ENCODE measurements at places on chromosomes 16 and 17.

DNA sequence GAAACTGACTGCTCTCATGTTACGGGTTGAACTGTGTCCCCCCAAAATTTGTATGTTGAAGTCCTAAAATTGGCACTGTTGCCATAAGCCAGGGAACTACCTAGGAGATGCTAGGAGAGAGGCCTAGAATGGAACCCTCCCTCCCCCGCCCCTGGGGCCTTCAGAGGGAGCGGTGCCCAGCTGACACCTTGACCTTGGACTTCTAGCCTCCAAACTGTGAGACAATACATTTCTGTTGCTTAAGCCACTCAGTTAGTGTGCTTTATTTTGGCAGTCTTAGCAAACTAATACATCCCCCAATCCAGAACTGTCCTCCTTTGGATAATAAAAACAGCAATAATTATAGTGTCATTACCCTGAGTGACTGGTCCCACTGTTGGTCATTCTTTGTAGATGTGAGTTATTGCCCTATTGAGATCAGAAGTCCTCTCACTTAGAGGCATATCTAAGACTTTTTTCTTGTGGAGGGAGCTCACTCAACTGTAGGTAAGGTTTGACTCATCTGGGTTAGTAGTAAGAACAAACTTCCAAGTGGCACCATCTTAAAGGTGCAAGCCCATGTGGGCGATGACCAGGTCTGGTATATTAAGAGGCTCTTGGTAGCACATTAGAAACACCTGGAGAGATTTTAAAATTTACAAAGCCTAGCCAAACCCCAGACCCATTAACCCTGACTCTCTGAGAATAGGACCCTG, 93.0 kb upstream of the HLF start:
- no peak for DNase-seq

- peak; percentile 34 for DNase-seq
Observed at GRCh38 chr16:57689762-57690558, 4.6 kb upstream of the DRC7 start.

DNA sequence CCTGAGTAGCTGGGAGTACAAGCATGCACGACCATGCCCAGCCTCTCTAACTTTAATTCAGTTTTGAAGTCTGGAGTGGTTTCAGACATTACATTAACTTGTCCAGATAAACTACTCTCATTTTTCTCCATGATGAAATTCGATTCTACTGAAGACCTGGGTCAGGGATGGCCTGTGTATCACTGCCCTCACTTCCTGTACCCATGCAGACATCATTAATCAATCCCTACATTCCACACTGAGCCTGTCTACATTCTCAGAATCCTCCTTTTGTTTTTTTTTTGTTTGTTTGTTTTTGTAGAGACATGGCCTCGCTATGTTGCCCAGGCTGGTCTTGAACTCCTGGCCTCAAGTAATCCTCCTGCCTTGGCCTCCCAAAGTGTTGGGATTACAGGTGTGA, 22.6 kb downstream of the ADCY7 start:
- DNase-seq, result no peak

GRCh38 chr17:5526821-5527598, 40.6 kb downstream of the MIS12 start:
- DNase-seq, result no peak

GRCh38 chr16:29148867-29149272, 164.0 kb downstream of the LAT start:
- DNase-seq, result peak; percentile 89

DNA sequence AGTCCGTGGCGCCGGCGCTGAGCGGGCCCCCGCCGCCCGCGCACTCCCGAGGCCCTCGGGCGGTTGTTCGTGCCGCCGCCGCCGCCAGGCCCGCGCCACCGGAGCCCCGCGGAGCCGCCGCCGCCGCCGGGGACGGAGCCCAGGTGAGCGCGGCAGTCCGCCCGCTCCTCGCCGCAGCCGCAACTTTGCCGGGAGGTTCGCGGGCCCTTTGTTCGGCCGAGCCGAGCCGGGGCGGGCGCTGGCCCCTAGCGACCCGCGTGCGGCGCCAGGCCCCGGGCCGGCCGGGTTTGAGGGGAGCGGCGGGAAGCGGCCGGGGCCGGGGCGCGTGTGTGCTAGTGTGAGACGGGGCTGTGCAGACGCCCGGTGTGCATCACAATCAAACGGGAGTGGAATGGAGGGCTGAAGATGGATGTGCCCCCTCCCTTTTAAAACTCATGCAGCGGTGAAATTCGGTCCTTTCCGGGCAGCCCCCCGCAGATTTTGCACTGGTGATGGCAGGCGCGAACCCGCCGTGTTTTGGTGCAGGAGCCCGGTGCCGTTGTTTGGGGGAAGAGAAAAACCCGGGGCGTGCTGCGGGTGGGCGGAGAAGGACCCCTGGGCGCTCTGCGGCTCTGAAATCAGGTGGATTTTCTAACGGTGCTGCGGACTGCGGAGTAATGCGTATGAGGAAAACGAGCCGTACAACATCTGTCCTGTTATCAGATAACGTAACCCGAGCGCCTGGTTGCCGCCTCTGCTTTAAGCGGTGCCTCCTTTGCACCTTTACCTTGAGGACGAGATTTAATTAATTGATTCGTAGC, 823 bp downstream of the TNRC6C start:
- DNase-seq, result peak; percentile 38

- peak; percentile 36 for DNase-seq
Observed at GRCh38 chr17:82978765-82979349, 100.6 kb upstream of the METRNL start.

DNA sequence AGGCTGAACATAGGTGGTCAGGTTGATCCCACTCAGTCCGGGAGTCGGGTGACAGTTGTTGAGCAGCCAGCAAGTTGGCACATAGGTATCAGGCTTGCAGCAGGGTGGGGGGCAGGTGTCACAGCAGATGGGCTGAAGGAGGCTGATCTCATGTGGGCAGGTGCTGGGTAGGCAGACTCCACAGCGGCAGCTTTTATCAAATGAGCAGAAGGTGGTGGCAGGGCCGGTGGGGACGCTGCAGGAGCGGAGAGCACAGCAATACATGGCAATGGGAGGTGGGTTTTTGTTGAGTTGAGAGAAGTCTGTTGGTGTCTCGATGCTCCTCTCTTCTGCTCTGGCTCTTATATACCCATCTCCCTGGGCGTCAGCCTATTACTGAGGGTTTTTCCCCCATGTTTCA, at the start of gene KRTAP3-1:
Gene KRTAP3-1 (minus strand): TSS at position 318 of the 400 bp plus-strand sequence. CDS start 54 bp downstream, at position 264.
- DNase-seq, result no peak

- DNase-seq, result no peak
Observed at GRCh38 chr16:55398762-55399161, 74.8 kb downstream of the IRX6 start.

DNA sequence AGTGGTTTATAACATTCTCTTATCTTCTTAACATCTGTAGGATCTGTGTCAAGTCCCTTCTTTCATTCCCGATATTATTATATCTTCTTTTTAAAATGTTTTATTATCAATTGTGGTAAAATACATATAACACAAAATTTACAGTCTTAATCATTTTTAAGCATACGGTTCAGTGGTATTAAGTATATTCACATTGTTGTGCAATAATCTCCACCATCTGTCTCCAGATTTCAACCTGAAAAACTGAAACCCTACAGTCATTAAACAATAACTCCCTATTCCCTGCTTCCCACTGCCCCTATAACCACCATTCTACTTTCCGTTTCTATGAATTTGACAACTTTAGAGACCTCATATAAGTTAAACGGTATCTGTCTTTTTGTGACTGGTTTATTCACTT, 45.5 kb downstream of the CEP112 start:
- no peak for DNase-seq

DNA sequence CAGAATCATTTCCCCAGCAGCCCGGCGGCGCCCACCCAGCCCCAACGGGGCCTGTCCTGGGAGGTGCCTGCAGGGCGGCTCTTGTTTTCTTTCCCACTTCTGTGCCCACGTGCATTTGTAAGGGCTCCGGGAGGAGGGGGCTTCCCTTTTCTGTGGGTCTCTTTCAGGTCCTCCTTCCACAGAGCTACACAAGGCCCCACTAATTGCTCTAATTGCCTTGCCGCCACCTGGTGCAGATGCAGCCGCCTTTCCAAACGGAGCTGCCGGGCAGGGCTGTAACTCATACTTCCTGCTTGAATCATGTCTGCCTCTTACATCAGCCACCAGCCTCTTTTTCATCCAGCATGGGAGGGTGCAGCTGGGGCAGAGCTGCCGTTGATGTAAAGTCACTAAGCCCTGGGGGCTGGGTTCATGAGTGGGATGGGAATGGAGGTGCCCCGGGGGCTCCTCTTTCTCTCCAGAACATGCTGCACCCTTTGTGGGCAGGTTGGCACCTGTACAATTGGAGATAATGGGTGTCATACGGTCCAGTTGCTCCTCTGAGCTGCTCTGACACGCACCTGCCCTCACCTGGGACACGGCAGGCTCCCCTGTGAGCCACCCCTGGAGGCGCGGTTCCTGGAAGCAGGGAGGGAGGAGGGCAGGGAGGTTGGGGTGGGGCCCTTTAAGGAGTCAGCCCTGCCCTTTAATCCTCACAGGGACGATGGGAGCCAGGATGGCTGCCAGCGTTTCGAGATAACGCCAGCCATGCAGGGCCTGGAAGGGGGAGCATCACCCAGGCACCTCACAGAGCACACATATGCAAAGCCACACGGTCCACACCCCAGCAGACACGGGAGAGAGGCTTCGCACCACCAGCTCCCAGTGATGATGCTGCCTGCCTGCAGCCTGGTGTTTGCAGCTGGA, 41.1 kb upstream of the KLHDC4 start:
- peak; percentile 15 for DNase-seq

DNA sequence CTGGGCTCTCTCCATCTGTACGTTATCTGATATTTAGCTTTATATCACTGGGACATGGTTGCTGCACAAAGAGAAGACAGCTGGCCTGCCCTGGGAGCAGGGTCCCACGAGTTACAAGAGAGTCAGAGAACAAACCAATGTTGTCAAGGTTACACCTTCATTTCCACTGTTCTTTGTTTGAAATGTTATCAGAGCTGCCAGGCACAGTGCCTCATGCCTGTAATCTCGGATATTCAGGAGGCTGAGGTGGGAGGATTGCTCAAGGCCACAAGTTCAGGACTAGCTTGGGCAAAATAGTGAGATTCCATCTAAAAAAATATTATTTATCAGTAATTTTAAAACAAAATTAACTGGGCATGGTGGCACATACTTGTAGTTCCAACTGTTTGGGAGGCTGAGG, 34.6 kb downstream of the ATP6V0A1 start:
- no peak for DNase-seq

- DNase-seq, result no peak
Observed at GRCh38 chr17:63549289-63549945, 860 bp upstream of the DCAF7 start.

GRCh38 chr17:65027305-65027704, 29.2 kb downstream of the GNA13 start:
- peak; percentile 61 for DNase-seq

DNA sequence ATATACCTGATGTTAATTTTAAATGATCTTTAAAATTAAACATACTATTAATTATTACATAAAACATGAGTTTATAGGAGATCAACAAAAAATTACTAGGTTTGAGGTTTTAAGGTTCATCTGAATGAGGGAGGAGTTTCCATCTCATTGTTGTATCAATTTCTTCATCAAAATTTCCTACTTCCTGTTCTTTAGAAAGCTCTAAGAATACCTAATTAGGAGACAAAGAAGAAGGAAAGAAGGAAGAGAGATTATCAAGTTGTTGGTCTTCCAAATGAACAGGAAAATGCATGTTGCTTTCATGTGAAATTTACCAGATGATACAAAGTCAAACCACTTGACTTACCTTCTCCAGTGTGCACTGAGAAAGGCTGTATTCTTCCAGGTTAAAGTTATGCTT, 18.1 kb upstream of the ABCA9 start:
- no peak for DNase-seq

All from central memory CD4-positive, alpha-beta T cell (primary cell).